T-helper 2 cell treated with Interferon-gamma antibody and Interleukin-4, amounts not matched to agents 5 μg/mL and 100 μg/mL, for 36 hours (primary cell): ENCODE measurements at places on chromosomes 3 and 15.

DNA sequence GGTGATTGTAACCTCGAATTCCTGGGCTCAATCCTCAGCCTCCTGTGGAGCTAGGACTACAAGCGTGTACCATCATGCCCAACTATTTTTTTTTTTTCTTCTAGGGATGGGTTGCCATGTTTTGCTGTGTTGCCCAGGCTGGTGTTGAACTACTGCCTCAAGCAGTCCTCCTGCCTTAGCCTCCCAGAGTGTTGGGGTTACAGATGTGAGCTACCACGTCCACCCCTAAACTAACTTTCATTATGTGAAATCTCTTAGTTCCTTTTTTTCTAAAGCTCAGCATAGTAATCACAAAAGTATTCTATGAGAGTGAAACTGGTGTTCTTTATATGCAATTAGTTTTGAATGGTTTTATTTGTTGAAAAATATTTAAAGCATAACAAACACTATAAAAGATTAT, 92.1 kb downstream of the XRN1 start:
- no peak for DNase-seq

DNA sequence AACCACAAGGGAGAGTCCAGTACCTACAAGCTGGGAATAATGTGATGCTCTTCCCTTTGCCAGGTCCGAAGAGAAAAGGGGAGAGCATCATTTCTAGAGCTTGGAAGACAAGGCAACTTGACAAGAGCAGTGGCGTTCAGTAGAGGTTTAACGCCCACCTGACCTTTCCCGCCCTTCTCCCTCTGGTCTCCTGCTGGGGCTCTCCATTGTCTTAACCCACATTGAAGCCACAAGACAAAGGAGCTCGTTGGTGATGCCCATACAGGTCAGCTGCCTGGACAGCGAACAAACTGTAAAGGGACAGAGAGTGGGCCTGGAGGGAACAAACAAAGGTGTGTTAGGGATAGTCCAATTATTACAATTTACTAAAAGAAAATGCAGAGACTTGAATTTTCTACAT, 13.1 kb upstream of the DUT start:
- no peak for DNase-seq

DNA sequence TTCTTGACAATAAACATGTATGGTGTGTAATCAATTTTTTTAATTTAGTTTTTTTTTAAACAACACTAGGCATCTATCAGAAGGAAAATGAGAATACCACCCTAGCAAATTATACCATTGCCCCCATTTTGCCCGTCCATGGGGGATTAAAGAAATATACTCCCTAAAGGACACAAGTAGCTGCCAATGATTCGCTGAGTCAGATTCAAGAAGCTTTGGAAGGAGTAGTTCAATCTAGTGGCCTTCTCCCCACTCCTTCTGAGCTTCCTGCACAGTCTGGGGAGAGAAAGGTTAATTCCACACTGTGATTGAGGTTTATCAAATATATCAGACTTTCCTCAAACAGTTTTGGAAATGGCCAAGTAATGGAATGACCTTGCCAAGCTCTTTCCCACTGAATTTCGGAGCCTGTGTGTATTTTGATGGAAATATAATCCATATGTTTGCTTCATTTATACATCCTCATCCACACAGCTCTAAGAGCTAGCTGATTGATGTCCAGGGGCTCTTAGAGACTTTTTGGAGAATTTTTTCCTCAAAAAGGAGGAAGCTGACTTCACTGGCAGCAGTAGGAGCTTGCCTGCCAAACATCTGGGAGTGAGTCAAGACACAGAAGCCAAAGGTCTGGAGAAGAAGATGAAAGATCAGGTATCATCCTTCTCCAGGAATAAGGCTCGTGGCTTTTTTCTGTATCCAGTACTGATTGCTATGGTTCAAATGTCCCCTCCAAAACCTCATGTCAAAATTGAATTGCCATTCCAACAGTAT, 478.5 kb upstream of the PROK2 start:
- DNase-seq, result no peak

DNA sequence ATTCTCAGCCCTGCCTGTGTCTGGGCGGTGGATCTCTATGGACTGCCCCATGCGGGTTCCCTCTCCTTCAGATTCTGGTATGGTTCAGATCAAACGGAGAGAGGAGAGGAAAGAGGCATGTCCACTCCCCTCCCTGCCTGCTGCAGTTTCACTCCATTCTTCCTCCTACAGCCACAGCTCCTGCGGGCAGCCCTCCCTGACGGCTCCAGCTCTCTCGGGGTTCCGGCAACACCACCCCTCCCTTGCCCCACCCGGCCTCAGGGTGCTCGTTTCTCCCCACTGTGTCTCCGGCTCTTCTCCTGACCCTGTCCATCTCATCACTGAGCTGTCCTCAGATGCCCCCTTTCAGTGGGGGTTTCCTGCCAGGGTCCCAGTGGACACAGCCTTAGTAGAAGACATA, 13.9 kb downstream of the TRH start:
- DNase-seq, result no peak

DNA sequence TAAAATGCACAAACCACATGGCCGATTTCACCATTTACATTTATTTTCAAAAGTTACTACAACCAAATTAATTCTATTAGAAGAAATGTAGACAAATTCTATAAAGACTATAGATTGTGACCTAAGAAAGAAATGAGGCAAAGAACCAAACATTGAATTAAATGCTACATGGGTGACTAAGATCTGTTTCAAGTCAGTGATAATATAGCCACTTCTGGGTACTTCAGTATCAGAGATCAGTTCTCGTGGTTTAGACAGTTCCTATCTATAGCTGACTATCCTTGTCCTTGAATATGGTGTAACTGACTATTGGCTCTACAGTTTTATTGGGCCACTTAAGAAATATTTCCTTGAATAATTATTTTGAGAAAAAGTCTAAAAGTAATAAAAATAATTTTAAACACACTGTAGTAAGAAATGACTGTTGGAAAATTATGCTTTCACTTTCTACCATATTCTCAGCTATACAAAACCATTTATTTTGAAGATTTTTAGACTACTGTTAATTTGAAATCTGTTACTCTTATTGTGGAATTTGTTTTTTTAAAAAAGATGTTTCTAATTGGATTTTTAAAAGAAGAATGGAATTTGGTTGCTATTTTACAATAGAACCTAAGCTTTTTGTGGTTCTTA, 14.1 kb downstream of the KCNMB3 start:
- no peak for DNase-seq

GRCh38 chr15:33825453-33825852, 142.8 kb upstream of the CHRM5 start:
- DNase-seq, result no peak

GRCh38 chr15:79878078-79878705, 18.6 kb downstream of the MTHFS start:
- no peak for DNase-seq

DNA sequence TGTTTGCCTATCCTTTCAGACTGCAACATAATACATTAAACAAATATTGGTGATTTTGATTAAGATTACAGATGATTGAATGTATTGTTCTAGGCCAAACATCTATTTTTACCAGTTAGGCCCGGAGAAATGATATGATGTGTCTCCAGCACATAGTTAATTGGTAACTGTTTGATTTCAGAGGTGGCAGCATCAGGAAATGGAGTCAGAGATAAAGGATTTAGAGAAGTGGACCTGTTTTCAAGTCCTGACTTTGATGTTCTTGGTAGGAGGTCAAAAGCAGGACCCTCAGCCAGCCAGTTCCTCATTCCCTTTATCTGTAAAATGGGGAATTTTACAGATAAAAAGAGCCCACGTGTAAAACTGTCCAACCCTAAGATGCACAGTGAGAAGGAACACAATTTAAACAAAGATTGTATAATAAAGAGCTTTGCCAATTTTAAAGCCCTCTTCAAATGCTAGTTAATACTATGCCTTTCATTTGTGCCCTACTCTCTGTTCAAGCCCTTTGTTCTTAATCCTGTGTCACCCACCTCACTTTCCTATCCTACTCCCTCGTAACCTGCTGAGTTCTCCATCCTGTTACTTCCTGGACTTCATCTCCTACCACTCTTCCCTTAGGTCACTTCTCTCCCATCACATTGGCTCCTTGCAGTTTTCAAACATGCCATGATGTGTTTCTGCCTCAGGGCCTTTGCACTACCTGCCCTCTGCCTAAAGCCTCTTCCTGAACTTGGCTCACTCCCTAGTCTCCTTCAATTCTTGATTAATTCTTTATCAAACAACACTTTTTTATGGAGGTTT, 2.5 kb downstream of the TMEM212 start:
- no peak for DNase-seq

DNA sequence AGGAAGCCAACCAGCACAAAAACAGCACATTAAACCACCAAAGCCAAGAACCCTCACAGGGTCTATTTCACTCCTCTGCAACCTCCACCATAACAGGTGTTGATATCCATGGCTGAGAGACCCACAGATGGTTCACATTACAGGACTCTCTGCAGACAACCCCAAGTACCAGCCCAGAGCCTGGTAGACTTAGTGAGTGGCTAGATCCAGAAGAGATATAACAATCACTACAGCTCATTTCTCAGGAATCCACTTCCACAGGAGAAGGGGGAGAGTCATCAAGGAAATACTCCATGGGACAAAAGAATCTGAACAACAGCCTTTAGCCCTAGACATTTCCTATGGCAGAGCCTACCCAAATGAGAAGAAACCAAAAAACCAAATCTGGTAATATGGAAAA, 168.1 kb upstream of the CD96 start:
- no peak for DNase-seq

DNA sequence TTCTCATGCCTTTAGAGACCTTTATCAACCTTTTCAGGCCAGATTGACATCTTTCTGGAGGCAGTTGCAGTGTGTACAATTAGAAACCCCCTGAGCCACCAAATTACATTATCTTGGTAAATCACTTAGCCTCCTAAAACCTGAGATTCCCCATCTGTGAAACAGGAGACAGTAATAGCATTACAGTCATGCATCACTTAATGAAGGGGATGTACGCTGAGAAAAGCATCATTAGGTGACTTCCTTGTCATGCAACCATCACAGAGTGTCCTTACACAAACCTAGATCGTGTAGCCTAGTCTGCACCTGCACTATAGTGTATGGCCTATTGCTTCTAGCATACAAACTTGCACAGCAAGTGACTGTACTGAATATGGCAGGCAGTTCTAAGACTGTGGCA, 400.8 kb upstream of the CNTN3 start:
- DNase-seq, result no peak

DNA sequence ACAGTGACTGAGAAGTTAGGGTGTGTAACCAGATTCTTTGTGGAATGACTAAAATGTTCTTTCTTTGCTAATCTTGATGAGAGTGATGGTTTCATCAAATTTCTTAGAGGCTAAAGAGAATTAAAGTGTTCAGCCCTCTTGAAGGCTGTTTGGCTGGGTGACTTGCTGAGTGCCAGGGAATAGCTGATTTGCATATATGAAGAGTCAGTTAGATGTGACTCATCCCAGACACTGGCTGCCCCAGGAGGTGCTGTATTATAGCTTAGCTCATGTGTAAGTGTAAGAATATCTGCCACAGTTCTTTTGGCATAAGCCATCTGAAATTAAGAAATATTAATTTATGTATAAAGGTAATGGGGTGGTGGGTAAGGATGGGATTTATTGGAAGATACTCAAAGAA, 535.1 kb downstream of the NLGN1 start:
- DNase-seq, result no peak

GRCh38 chr3:58490860-58491501, 915 bp upstream of the KCTD6 start:
- DNase-seq, result no peak

GRCh38 chr3:59756934-59757333, 707.1 kb upstream of the CFAP20DC start:
- no peak for DNase-seq

DNA sequence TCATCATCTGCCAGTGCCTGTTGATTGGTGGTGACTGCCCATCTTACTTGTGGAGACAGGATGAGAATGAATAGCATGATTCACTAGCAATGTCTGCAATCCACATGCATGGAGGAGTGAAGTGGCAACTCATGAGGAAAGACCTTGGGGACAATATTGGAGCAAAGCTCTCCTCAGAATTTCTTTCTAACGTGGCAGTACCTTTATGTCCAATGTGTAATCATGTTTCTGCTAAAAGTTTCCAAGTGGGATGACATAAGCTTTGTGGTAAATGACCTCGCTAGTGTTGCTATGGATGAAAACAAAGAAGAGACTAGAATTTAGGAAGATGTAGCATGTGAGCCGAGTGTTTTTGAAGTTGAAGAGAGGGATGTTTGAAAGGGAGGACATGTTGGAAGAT, 117.8 kb downstream of the CPNE4 start:
- no peak for DNase-seq

DNA sequence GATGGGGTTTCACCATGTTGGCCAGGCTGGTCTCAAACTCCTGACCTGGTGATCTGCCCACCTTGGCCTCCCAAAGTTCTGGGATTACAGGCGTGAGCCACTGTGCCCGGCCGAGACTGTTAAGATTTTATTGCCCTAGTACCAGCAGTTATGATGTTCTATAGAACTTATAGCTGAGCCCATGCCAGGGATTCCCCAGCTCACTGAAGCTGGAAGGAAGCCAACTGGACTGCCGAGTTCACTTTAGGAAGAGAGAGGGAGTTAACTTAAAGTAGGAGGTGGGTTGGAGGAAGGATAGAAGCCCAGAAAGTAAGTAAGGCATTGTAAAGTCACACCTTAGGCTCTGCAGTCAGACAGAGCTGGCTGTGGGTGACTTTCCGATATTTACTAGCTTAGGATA, 101.1 kb upstream of the BOC start:
- no peak for DNase-seq

DNA sequence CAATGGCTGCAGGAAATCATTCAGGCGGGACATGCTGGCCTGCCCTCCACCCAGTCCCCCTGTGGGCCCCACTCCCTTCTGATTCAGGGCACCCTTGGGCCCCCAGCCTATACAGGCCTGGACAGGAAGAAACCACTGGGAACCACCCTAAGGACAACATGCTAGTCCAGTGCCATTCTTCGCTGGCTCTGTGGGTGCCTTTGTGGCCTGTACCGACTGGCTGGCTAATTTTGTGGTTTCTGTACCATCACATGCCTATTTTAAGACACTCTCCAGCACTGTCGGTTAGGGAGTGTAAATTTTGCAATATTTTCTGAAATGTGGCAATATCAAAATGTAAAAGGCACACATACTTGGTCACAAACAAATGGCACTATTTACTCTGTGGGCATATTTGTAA, 61.4 kb upstream of the POLG start:
- no peak for DNase-seq

GRCh38 chr15:38877471-38877870, 312.9 kb upstream of the RASGRP1 start:
- DNase-seq, result no peak

GRCh38 chr15:101042320-101042719, 123.2 kb downstream of the LRRK1 start:
- DNase-seq, result no peak

DNA sequence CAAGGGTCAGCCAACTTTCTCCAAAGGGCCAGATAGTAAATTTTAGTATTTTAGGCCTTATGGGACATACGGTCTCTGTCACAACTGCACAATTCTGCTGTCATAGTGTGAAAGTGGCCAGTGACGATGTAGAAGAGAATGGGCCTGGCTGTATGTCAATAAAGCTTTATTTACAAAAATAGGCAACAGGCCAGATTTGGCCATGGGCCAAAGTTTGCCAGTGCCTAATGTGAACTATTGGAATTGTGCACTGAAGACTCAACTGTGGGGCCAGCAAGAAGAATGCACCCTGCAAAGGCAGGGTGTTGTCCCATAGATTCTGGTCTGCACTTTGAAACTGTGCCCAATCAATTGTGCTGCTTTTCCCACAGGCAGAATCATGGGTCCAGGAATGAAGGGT, 69.4 kb upstream of the PRR23E start:
- no peak for DNase-seq

GRCh38 chr3:13132281-13132680, 59.1 kb upstream of the IQSEC1 start:
- DNase-seq, result no peak
